ENCODE measurements at places on chromosomes 13 and 19.

DNA sequence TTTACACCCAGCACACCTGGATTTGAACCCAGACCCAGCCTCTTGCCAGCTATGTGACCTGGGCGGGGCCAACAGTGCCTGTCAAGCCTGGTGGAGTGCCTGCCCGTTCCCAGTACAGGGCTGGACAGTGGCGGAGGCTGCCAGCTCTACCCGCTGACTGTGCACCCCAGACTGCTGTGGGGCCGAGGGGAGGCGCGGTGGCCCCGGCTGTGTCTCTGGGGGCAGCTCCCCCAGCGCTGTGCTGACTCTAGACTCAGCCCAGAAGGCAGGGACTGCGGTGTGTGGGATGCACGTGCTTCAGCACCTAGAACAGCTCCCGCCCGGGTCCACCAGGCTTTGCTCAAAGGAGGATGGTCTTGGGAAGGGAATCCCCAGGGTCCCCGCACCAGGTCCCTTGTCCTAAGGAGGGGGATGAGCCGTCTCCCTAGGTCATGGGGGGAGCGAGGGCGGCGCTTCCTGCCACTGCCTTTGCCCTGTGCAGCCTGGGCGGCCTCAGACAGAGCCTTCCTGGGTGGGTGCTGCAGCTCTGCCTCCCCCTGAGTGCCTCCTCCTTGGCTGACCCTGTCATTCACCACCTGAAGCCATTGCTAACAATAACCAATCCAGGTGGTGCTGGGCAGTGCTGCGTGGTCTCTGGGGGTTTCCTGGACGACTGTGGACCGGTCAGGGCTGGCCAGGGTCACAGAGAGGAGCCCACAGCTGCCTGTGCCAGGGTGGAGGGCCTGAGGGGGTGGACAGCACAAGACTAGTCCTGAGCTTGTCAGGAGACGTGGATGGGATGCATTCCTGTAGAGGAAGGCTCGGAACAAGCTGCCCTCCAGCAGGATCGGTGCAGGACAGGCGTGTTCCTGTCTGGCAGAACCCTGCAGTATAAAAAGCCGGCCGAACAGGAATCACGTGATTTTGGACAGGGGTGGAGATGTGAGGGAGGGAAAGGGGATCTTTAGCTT, 18.6 kb downstream of the TMEM255B start:
- no peak for DNase-seq

- DNase-seq, result no peak
Observed at GRCh38 chr19:27770095-27770494, 1442.9 kb downstream of the UQCRFS1 start.

GRCh38 chr13:26604784-26605545, 47.5 kb downstream of the WASF3 start:
- peak; percentile 15 for DNase-seq

DNA sequence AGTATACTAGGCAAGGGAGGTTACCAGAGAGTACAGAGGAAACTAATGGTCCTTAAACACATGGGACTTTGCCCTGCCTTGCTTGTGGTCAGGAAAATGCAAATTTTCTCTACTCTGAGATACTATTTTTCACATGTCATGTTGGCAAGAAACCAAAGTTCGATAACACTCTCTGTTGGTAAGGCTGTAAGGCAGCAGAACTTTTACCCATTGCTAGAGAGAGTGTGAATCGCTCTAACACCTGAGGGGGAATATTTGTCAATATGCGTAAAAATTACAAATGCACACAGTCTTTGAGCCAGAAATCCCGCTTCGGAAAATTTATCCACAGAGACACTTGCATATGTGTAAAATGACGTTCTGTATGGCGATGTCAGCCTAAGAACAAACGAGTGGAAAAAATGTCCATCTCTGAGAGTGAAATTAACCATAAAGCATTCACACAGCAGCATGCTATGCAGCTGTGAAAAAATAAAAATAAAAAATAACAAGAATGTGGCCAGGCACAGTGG, 9.5 kb upstream of the RFX1 start:
- DNase-seq, result no peak

DNA sequence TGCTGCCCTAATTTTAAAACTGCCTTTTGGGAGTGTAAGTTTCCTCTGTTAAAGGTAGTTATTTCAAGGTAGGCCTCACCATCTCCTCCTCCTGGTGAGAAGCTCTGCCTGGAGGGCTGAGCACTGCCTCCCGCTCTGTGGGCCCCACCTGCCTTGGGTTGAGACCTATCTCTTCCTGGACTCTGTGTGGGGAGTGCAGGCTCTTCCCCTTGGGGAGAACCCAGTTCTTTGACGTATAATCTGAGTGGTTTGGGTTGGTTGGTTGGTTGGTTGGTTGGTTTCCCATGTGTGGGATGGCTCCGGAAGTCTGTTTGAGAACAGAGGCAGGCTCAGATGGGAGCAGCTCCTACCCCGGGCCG, 39.1 kb downstream of the ACTN4 start:
- DNase-seq, result peak; percentile 37

GRCh38 chr13:93466502-93467036, 240.0 kb downstream of the GPC6 start:
- DNase-seq, result no peak

DNA sequence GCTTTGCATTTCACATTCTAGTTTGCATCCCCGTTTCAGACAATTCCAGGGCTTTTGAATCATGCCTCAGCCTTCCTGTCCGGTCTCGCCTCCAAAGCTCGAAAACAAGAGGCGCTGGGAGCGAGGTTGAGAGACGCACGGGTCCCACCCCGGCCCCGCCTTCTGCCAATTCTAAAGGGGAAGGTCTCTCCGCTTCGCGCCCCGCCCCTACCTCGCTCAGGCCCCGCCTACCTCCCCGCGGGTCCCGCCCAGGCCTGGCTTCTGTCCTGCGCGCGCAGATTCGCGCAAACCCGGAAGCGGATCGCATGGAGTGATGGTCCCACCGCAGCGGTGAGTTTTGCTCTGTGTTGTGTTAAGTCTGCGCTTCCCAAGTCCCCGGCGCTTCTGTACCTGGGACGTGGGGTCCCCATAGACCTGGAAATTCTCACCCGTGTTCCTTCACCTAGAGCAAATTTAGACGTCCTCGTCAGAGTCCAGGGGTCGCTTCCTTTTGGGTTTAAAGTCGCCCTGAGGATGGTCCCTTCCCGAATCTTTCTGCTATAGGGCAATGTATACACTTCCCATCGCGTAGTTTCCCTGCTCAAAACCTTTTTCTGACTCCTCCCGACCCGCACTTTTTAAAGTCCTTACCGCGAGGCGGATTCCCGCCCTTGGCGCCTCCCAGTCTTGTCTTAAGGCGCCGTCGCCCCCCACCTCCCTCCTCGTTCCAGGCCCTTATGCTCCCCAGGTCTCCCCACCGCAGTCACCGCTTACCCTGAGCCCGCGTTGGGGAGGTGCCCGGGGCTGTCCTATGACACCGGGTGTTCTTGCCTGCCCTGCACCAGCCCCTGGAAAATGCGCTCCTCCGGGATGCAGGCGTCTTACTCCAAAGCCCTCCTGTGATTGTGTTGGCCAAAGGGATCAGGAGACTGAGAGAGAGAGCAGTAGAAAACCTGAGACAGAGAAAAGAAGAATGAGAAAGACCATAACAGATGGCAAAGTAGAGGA, at the start of gene ZNF845:
Gene ZNF845 (plus strand): TSS at position 287 of the 987 bp plus-strand sequence. CDS start 7,559 bp downstream, outside the sequence.
- peak; percentile 98 for DNase-seq

DNA sequence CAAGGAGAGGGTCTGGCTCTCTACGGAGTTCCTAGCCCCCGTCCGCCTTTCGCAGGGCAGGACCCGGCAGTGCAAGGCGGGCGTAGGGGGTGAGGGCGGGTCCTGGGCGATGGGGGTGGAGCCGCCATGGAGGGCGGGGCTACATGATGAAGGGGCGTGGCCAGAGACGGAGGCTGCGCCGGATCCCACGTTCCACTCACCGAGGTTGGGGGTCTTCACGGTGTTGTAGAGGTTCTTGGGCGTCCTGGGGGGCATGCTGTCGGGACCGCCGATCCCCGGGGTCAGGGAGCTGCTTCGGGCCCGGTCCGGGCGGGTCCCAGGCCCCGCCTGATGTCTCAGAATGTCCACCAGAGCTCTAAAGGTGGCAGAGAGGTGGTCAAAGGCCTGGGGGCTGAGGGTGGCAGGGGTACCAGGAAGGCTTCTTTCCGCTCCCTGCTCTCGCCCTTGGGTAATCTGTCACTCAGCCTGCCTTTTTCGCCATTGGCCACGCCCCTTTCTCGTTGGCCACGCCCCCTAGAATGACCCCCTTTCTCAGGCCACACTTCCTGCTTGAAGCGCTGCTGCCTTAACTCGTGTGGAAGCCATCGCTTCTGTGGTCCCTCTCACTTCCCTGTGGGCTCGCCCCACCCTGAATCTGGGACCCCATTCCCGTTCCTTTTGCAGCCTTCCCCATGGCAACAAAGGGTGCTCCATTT, 2.5 kb downstream of the SHISA7 start:
- DNase-seq, result no peak

DNA sequence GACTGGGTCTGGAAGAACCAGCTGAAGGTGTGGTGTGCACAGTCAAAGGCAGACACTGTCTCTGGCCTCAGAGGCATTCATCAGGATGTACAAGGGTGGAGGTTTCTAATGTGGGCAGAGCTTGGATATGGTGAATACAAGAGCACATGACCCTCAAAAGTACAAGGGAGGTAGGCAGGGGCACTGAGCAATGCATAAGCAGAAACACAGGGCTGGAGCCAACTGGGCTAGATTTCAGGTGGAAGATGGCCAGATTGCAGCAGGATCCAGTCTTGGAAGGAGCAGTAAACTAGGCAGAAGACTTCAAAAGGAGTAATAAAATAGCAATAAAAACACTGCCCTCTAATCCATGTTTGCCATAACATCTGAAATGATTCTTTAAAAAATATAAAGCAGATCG, 417.1 kb downstream of the OLFM4 start:
- peak; percentile 24 for DNase-seq

- peak; percentile 51 for DNase-seq
Observed at GRCh38 chr19:8017808-8018207, 12.4 kb upstream of the ELAVL1 start.

GRCh38 chr13:113979791-113980471, 6.1 kb upstream of the C13orf46 start:
- no peak for DNase-seq

GRCh38 chr13:99506634-99507033, 5.4 kb downstream of the TM9SF2 start:
- DNase-seq, result no peak
